Stimulated activated CD4-positive, alpha-beta T cell treated with anti-CD3 and anti-CD28 coated beads, Interleukin-15, amount 100 ng/mL, for 48 hours (primary cell): ENCODE measurements at places on chromosomes 2 and 18.

DNA sequence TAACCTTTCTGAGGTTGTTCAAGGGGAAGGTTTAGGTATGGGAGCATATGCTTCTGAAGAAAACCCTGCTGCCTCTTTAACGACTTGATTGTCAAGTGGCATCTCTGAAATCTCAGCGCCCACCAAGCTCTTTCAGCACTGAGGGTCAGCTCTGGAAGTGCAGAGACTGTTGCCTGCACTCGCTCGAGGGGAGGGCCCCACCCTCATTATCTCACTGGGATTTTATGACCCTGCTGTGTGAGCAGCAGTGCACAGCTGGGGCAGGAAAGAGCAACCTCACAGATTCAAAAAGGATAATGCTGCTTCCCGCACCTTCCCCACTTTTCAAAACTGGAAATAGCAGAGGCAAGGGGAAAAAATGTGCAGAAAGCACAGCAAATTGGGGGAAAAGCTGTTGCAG, 56.9 kb upstream of the SPRED2 start:
- no peak for DNase-seq

DNA sequence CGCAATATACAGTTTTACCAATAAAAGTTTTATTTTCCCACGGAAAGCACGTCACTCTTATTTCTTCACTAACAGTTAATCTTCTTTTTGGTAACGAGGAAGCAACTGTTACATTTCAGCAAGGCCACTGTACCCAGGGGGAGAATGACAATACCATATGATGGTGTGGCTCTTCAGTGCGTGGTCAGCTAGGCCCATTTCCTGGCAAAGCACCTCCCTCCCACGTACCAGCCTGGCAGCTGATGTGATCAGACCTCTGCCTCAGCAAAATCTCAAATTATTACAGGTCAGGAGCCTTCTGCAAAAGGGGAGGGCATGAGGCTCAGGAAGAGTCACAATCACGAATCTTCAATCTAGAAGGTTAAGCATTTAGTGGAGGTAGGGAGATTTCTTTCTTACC, 55.4 kb downstream of the KLF7 start:
- no peak for DNase-seq

GRCh38 chr2:95388091-95388692, 14.3 kb upstream of the FAHD2A start:
- no peak for DNase-seq

DNA sequence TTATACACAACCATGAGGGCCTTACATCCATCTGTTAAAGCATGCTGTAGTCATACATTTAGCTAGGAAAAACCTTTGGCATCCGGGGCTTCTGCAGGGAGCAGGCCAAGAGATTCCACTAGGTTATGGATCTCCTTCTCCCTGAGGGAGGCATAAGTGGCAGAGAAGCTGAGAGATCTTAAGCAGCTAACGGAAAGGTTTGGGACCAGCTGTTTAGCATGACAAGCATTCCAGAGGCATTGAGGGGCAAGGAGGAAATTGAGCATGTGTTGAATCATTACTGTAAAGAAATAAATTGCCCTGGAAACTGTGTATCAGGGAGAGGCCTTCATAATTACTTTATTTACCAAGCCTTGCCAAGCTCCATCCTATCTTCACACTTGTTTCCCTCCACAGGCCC, 643.1 kb downstream of the CNTNAP5 start:
- no peak for DNase-seq

GRCh38 chr2:9310798-9311197, 104.2 kb downstream of the ASAP2 start:
- DNase-seq, result no peak

- no peak for DNase-seq
Observed at GRCh38 chr2:142834021-142834420, 43.4 kb upstream of the KYNU start.

DNA sequence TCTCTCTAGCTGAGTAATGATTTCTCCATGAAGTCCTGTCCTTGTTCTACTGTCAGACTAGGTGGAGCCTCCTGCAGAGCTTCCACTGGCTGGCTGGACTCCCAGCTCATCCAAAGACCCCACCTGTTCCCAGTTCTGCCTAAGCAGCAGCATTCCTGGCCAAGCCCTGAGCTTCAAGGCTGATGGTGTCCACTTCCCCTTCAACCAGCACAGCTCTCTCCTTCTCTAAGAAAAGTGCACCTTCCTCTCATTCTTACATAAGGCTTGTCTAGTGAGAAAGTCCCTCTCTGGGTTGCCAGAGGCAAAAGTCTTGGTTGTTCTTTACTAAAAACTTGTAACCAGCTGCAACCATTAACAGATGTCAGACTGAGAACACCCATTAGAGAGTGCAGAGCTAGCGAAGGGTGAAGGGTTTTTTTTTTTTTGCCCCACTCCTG, 58.9 kb downstream of the CXCR4 start:
- DNase-seq, result no peak

GRCh38 chr2:192030289-192030688, 164.4 kb downstream of the TMEFF2 start:
- DNase-seq, result no peak

DNA sequence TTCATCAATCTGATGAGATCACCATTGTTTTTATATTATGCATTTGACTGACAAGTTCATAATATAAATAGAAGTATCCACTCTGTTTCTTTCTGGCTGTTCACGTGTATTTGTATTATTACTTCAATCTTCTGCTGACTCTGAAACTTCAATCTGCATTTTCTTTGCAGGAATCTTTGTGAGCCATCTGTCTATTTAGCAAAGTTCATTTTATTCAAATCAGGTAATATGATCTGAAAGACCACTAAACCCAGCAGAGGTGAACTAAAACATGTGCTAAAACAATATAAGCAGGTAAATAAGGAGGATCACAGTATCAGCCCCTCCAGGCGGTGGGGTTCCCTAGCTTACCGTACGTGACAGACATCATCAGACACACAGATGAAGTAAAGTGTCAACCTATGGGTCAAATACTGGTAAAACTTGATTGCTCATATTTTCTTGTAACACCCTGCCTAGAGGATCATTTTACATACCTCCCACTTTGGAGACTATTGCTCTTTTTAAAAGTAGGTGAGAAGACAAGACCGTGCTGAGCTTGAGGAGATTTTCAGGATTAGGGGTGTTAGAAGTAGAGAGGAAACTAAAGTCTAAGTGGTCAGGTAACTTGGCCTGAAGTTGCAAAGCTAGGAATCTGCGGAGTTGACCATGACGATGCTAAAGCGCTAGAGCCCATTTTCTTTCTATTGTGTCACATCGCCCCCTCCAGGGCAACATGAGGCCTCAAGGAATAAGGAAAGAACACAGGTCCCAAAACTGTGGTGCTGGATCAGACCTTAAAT, 9.0 kb downstream of the DTNB start:
- peak; percentile 14 for DNase-seq

DNA sequence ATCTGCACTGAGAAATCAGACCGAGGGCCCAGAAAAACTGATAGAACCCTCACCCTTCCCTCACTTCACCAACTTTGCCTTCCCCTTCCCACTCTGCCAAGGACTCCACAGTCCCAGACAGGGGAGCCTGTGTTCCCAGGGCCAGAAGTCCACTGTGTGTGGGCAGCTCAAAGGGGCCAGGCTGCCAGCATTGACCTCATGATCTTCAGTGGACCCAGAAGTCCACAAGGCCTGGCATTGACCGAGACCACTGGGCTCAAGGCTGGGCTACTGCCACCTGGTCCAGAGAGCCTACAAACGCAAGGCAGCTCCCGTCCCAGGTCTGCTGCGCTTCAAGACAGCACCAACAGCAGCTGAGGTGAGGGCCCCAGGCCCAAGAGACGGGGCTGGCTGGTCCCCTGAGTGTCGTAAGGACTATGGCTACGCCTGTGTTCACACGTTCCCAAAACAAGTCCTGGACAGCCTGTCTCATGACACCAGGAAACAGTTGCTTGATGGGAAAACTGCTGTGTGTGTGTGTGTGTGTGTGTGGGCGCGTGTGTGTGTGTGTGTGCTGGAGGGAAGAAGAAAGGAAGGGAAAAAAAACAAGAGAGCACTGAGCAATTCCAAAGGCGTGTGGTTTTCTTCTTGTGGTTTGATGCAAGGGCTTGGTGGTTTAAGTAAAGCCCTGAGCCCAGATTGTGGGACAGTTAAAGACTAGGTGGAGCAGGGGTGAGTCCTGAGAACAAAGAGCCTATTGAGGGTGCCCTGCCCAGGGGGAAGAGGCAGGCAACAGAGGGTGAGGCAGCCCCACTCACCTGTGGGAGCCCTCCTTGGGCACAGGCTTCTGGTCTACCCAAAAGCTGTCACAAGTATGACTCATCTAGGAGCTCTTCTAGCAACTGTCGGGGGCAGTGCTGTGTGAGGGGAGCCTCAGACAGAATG, 46.6 kb upstream of the ZBTB7C start:
- DNase-seq, result peak; percentile 22

- no peak for DNase-seq
Observed at GRCh38 chr2:241843321-241844065, 15.2 kb downstream of the PDCD1 start.

DNA sequence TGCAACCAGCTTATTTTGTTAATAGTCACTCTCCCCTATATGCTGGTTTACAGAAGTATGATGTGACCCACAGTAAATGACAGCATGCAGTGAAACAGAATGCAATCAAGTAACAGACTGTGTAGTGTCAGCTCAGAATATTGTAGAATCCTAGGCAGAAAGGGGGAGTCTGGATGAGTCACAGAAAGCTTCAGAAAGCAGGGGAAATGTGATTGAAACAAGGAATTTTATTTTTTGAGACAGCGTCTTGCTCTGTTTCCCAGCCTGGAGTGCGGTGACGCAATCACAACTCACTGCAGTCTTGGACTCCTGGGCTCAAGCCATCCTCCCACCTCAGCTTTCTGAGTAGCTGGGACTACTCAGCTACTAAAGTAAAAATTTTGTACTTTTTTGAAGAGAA, 219.9 kb upstream of the FBXO11 start:
- DNase-seq, result no peak

DNA sequence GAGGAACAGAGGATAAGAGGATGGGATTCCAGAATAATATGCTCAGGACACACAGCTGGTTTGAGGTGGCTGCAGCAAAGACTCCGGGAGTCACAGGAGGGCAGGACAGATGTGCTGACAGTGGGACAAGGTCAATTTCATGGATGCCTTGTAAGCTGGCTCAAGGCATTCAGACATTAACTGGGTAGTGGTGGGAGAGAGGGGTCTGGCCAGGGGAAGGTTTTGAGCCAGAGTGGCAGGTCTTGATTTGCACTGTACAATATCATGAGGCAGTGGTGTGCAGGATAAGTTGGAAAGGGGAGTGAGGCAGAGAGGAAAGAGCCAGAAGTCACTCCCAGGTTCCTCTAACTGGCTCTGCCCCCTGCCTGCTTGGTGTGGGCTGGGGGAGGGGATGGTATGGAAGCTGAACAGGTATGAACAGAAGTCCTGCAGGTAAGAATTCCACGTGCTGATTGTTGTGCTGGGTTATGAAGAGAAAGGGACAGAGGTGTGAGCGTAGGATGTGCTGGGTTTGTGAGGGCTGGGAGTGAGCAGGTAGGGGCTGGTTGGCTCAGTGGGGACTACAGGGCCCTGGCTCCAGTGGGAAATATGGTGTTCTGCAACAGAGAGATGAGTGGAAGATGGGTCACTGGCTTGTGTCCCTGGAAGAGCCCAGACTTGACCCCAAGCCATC, 141.7 kb upstream of the COPS8 start:
- no peak for DNase-seq

- DNase-seq, result no peak
Observed at GRCh38 chr2:5229574-5229973, 462.6 kb upstream of the SOX11 start.

DNA sequence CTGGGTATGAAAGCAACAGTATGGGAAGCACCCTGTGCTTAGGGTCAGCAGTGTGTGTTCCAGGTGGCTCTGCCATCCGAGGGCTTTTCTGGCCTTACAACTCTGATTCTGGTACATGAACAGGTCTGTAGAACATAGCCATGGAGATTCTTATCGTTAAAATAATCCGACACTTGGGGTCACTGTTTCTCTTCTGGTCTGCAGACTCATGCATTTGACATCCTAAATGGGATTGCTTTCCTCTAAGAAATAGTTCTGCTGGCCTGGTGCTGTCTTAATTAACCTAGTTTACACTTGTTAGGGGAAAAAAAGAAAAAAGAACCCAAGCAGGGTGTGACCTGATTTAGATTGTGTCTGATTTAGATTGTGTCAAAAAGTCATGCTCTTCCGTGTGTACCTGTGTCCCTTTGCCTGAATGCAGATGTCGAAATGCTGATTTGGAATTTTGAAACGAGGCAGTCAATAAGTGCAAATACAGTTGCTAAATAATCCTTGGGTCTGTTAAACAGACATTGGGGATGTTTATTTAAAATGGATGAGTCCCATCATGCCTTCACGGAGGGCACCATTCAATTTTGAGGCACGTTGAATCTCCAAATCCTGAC, 59.6 kb downstream of the TRPM8 start:
- no peak for DNase-seq

GRCh38 chr2:86297382-86298147, 39.9 kb downstream of the REEP1 start:
- no peak for DNase-seq

GRCh38 chr2:30807249-30807648, at the start of gene CAPN13:
Gene CAPN13, minus strand, starts transcription at chr2:30807446. Its CDS starts 20,121 bp downstream, at chr2:30787325.
- no peak for DNase-seq

GRCh38 chr2:207180741-207181140, 15.0 kb upstream of the KLF7 start:
- DNase-seq, result no peak

GRCh38 chr2:188789951-188790350, 184.2 kb upstream of the COL3A1 start:
- DNase-seq, result no peak

GRCh38 chr18:77023102-77023782, 109.3 kb downstream of the MBP start:
- DNase-seq, result no peak

- DNase-seq, result no peak
Observed at GRCh38 chr18:28626756-28627155, 449.8 kb upstream of the CDH2 start.

GRCh38 chr2:200223205-200223784, 83.2 kb upstream of the SPATS2L start:
- no peak for DNase-seq

DNA sequence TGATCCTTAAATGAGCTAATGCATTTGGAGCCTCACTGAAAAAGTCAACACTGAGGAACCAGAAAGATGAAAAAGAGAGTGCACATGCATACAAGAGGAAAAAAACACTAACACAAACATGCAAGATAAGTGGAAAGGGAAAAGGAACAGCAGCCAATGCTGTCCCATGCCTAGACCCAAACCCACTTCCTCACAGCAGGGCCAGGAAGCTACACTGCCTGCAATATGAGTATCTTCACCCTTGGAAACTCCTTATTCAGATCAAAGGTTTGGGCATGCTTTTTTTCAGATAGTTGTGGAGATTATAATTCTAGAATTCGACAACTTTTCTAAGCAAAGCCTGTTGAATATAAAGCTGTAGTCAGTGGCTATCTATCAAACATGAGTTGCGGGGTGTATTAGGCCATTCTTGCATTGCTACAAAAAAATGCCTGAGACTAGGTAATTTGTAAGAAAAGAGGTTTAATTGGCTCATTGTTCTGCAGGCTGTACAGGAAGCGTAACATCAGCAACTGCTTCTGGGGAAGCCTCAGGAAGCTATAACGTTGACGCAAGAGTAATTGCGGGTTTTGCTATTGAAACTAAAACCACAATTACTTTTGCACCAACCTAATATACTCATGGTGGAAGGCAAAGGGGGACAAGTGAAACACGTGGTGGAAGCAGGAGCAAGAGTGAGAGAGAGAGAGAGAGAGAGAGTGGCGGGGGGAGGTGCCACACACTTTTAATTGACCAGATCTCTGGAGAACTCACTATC, 138.2 kb downstream of the MBD2 start:
- no peak for DNase-seq
